ENCODE measurements at places on chromosomes 6 and 20.

GRCh38 chr6:74069089-74069581 lies 373.1 kb downstream of the CD109 start:
- peaks cover 2% of the 10 kb centered on the region for H3K27me3 ChIP-seq
- peaks cover 14% of the 10 kb centered on the region for H3K4me1 ChIP-seq
- DNase-seq = no peak

DNA sequence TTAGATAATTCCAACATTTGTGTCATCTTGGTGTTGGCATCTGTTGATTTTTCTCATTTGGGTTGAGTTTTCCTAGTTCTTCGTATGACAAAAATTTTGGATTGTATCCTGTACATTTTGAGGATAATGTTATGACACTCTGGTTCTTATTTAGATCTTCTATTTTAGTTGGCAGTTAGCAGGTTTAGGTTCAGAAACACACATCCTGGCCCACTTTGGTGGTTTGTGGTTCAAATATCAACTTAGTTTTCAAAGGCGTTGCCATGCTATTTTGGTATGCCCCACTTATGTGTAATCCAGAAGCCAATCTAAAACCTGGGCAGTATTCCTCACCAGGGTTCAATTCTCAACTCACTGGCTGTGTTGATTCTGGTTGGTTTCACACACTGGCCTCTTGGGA lies 68.2 kb downstream of the NOX3 start:
- H3K4me1 ChIP-seq = no peaks in the 10 kb centered on the region
- DNase-seq = no peak
- no peak overlapping the region for H3K4me3 ChIP-seq
- H3K36me3 ChIP-seq = no peaks in the 10 kb centered on the region
- no peak overlapping the region for H3K27ac ChIP-seq
- H3K27me3 ChIP-seq = no peaks in the 10 kb centered on the region

- H3K27ac ChIP-seq = peak overlapping the region; percentile 87
- peak overlapping the region; percentile 2 for H3K4me3 ChIP-seq
- peaks cover 30% of the 10 kb centered on the region for H3K4me1 ChIP-seq
- no peak for DNase-seq
- H3K36me3 ChIP-seq = no peaks in the 10 kb centered on the region
Measured at GRCh38 chr20:34324541-34324940, 21.4 kb upstream of the AHCY start.

DNA sequence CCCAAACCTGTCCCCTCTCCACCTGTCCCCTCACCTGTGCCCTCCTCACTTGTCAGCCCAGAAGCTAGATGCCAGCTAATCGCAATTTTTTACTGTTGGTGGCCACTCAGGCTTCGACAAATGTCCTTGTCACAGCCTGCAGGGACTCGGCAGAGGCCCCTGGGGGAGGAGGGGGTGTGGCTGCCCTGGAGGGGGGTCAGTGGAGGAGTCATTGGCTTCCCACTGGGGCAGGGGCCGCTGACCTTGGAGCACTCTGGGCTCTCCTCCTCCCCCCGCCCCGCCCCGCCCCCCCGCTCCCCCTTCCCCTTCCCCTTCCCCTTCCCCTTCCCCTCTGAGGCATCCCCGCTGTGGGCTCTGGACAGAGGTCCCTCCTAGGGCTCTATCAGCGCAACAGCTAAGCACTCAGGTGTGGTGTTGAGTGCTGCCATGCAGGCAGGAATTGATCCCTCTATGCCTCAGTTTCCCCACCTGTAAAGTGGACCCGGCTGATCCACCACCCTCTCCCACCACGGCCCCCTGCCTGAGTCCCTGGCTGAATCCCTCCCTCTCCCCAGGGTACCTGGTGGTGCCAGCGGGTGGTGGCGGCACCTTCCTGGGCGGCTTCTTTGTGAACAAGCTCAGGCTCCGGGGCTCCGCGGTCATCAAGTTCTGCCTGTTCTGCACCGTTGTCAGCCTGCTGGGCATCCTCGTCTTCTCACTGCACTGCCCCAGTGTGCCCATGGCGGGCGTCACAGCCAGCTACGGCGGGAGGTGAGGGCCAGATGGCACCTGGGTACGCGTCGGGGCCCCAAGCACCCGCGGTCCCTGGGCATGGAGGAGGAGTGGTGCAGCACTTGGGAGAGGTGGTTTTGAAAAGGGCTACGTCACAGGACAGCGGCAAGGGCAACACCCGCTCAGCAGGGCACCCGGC lies 23.8 kb downstream of the SLCO4A1 start:
- no peak overlapping the region for H3K4me3 ChIP-seq
- no peak overlapping the region for H3K27ac ChIP-seq
- no peak for DNase-seq
- H3K4me1 ChIP-seq = peaks cover 8% of the 10 kb centered on the region
- H3K36me3 ChIP-seq = no peaks in the 10 kb centered on the region
- H3K27me3 ChIP-seq = peaks cover 11% of the 10 kb centered on the region

GRCh38 chr6:29631209-29631810 lies 1.7 kb downstream of the GABBR1 start:
- H3K4me1 ChIP-seq = peaks cover 54% of the 10 kb centered on the region
- H3K4me3 ChIP-seq = peak overlapping the region; percentile 99
- H3K36me3 ChIP-seq = peaks cover 16% of the 10 kb centered on the region
- H3K27me3 ChIP-seq = peaks cover 12% of the 10 kb centered on the region
- DNase-seq = peak; percentile 50

GRCh38 chr6:11586536-11586935 lies 49.0 kb downstream of the TMEM170B start:
- no peak overlapping the region for H3K4me3 ChIP-seq
- no peaks in the 10 kb centered on the region for H3K36me3 ChIP-seq
- DNase-seq = no peak

GRCh38 chr6:127342296-127342945 lies 988 bp downstream of the ECHDC1 start:
- peaks cover 2% of the 10 kb centered on the region for H3K27me3 ChIP-seq
- DNase-seq = no peak
- peaks cover 28% of the 10 kb centered on the region for H3K4me1 ChIP-seq

DNA sequence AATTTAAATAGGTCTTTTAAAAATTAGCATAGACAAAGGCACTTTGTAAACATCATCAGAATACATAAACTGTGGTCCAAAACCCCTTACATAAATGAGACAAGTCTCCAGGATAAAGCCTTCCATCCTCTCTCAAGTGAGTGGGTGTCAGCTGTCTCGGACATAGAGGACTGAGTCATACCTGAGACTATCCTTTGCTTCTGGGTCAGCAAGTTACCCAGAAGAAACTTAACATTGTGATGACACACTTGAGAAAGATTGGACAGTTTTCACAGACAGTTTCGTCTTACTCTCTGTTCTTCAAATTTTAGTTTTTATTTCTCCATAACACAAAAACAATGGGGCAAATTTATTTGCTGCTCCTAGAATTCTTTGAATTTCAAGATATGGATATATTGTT lies 838.0 kb downstream of the DHX35 start:
- no peak for DNase-seq
- H3K27ac ChIP-seq = no peak overlapping the region
- H3K4me3 ChIP-seq = no peak overlapping the region
- no peaks in the 10 kb centered on the region for H3K4me1 ChIP-seq

DNA sequence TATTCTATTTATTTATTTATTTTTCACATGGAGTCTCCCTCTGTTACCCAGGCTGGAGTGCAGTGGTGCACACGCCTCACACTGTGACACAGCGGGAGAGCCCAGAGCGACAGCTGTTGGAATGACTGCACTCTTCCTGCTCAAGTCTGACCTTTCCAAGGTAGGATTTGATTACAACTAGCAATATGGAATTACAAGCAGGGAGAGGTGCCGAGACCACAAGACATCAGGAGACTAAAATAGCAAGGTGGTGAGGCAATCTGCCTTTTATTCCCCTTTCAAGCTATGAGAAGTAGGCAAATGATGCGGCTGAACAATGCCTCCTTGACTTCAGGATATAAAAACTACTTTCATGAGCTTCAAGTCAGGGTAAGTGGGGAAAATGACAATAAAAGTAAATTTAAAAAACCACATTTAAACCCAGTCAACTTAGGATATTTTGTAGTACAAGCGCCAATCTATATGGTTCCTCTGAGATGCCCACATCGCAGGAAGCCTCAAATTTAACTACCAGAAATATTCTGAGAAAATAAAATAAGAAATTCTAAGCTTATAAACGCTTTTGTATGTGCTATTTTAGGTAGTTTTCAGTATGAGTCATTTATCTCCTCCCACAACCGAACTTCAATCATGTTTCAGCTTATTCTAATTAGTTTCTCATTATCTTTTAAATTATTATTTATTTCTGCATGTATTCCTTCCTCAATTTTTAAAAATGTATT lies 146.9 kb upstream of the SGK1 start:
- H3K27me3 ChIP-seq = no peaks in the 10 kb centered on the region
- no peak overlapping the region for H3K4me3 ChIP-seq
- DNase-seq = no peak

DNA sequence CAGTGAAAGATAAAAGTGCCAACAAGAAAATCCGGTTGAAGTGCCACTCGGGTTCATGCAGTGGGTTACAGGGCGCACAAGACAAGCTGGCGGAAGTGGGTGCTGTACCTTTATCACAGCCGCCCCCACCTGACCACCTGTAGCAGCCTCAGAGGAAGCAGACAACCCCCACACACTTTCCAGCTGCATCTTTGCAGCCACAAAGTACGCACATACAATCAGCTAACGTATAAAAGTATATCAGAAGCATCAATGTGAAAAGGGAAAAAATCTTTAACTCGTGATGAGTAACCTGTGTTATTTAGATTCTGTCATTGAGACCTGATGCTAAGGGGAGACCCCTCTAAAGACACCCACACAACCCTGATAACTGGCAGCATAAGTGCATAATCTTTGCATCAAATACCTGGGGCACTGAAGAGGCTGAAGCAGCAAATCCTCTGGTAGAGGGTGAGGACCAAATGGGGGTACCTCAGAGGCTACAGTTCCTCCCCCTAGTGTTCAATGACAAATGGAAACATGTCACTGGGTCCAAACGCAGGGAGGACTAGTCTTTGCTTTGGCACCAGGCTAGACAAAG lies 22.1 kb downstream of the BACH2 start:
- no peak overlapping the region for H3K27ac ChIP-seq
- no peak for DNase-seq
- H3K27me3 ChIP-seq = peaks cover 1% of the 10 kb centered on the region

DNA sequence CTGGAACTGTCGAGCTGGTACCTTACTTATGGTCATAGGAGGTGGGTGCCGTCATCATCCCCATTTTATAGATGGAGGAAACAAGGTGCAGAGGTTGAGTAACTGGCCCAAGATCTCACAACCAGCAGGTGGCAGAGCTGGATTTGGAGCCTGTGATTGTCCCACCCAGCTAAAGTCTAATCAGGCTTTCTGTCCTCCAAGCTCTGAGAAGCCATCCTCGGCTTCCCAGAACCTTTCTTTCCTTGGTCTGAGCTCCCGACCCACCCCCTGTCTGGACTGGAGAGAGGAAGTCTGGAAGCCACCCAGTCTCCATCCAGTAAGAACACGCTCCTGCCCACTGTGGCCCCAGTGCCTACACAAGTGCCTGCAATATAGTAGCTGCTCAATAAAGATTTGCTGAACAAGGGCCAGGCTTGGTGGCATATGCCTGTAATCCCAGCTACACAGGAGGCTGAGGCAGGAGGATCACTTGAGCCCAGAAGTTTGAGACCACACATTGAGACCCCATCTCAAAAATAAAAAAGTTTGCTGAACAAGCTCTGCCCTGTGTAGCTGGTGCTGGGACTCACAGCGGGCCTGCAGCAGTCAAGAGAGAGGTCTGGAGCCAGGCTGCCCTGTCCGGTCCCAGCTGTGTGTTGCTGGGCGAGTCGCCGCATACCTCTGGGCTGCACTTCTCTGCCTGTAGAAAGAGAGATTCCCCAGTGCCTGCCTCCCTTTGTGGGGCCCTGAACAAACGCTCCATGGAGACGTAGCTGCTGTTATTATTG lies 32.5 kb upstream of the DLGAP4 start:
- no peaks in the 10 kb centered on the region for H3K36me3 ChIP-seq
- H3K27me3 ChIP-seq = peaks cover 4% of the 10 kb centered on the region
- no peak overlapping the region for H3K4me3 ChIP-seq
- peaks cover 20% of the 10 kb centered on the region for H3K4me1 ChIP-seq
- DNase-seq = no peak

DNA sequence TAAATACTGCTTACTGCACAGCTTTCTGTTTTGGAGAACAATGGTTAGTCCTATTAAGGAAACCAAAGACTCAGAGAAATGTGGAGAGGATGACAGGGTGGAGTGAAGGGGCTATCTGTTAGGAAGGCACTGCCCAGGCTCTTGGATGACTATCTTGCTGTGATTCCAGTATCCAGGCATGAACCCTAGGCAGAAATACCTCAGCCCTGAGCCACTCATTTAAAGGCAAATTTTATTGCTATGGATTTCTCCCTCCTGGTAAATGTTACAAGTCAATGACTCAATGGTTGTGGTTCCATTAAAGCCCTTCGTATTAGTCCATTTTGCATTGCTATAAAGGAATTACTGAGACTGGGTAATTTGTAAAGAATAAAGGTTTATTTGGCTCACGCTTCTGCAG lies 25.9 kb downstream of the ADGRF4 start:
- H3K27me3 ChIP-seq = no peaks in the 10 kb centered on the region
- DNase-seq = no peak
- H3K27ac ChIP-seq = no peak overlapping the region
- no peak overlapping the region for H3K4me3 ChIP-seq

- peaks cover 13% of the 10 kb centered on the region for H3K36me3 ChIP-seq
- DNase-seq = no peak
- no peak overlapping the region for H3K27ac ChIP-seq
- H3K27me3 ChIP-seq = peaks cover 14% of the 10 kb centered on the region
- peaks cover 26% of the 10 kb centered on the region for H3K4me1 ChIP-seq
Measured at GRCh38 chr6:157769776-157770426, 53.1 kb upstream of the SNX9 start.

DNA sequence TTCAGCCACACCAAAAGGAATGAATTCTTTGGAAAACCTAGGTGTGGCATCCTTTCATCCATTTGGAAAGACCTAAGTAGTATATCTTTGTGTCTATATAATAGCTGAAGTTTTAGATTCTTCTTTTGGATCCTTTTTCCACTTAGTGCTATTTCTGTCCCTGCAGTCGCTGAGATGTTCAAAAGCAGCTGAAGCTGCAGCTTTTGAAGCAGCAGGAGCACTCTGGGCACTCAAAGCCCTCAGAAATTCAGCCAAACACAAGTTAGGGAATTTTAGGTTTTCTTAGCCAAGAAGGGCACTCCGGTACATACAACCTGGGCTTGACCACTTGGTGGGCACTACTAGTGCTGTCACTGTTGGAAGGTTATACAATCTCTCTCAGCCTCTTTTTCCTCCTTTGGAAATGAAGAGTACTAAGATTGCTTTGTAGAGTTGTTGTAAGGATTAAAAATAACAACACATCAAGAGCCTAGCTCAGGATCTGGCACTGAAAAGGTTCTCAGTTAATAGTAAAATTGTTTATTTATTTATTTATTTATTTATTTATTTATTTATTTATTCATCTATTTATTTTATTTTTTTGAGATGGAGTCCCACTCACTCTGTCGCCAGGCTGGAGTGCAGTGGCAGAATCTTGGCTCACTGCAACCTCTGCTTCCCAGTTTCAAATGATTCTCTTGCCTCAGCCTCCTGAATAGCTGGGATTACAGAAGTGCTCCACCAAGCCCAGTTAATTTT lies 71.9 kb upstream of the SLC22A16 start:
- peaks cover 8% of the 10 kb centered on the region for H3K27me3 ChIP-seq
- H3K4me3 ChIP-seq = no peak overlapping the region
- H3K36me3 ChIP-seq = no peaks in the 10 kb centered on the region
- H3K27ac ChIP-seq = no peak overlapping the region
